ENCODE measurements at places on chromosomes 1 and 21.

GRCh38 chr1:54609301-54609921 lies 13.9 kb downstream of the FAM151A start:
- no peak for DNase-seq

- no peak for DNase-seq
Observed at GRCh38 chr1:19665496-19666465, 1.1 kb downstream of the HTR6 start.

GRCh38 chr1:241063276-241063675 lies 293.7 kb downstream of the RGS7 start:
- no peak for DNase-seq

DNA sequence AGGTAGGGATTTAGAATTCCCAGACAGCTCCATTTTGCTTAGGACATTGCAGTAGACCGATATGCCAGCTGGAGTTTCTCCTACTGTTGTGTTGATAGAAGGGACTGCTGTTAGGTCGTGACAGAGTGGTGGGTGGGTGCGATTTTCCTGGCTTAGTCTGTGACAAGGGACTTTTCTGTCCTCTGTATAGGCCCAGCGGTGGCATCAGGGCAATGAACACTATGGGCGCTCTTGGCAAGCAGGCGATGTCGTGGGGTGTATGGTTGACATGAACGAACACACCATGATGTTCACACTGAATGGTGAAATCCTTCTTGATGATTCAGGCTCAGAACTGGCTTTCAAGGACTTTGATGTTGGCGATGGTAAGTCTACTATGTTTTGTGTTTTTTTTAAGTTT lies 321.8 kb downstream of the ZP4 start:
- DNase-seq = no peak

- no peak for DNase-seq
Observed at GRCh38 chr1:3759796-3760195, 7.5 kb downstream of the CCDC27 start.

DNA sequence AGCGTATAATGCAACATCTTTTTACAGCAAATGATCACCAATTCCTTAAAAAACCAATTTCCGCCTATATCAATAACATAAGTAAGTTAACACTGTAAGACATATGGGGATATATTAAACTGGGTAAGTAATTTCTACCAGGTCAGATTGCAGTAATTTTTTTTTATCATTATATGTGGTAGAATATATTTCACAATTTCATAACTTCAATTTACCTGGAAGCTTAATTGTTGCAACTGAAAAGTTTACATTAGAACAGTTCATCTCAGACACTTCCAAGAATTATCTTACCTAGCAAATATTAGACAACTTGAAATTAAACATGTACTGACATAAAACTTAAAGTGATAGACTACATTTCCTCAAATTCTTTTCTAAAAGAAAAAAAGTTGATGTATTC lies 51.9 kb upstream of the ASPM start:
- no peak for DNase-seq

DNA sequence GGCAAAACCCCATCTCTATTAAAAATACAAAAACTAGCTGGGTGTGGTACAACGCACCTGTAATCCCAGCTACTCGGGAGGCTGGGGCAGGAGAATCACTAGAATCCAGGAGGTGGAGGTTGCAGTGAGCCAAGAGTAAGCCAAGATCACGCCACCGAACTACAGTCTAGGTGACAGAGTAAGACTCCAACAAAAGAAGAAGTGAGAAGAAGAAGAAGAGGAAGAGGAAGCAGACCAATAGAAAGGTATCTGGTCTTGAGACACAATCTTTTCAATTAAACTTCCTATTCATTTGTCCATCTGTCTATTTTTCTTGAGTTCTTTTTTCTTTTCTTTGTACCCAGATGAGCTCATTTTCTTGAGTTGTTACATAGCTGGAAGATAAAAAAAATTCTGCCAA lies 55.7 kb upstream of the ACADM start:
- DNase-seq = no peak

- DNase-seq = no peak
Observed at GRCh38 chr1:48196237-48196636, 26.3 kb upstream of the SLC5A9 start.

- DNase-seq = no peak
Observed at GRCh38 chr1:234719454-234720251, 109.7 kb upstream of the IRF2BP2 start.

DNA sequence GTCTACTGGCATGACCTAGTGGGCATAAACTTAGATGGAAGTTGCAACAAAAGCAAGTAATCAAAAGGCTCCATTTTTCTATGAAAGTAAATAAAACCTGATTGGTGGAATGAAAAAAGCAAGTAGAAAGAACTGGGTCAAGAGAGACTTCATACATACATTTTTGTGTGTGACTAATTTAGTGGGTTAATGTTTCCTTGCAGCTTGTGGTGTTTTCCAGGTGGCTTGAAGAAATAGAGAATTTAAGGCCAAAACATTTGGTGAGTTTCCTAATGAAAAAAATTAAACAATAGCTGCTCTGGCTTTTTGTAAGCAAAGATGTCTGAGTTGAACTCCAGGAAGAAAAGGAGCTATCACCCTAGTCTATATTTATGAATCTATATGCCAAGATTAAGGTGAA lies 71.0 kb downstream of the ZC3H11B start:
- DNase-seq = no peak

GRCh38 chr1:219952361-219952760 lies 24.0 kb upstream of the SLC30A10 start:
- no peak for DNase-seq

- no peak for DNase-seq
Observed at GRCh38 chr1:9590201-9590600, 1.5 kb downstream of the TMEM201 start.

DNA sequence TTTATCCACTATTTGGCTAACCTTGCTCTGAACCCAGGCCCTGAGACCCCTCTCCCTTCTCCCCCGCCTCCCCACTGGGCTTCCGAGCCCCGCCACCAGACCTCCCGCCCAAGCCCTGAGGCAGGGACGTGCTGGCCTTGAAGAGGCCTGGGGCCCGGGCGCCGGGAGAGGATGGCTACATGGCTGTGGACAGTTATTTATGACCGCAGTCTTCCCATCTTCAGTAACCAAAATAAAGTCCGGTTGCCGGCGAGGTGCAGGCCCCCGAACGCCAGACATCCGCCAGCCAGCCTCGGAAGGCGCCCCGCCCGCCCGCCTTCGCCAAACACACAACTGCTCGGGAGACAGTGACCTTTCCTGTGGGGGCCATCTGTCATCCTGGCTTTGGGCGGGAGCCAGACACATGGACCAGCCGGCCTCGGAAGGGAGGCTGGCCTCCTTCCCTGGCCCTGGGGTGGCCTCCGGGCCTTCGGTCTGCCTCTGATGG lies 69.0 kb downstream of the DHRS3 start:
- DNase-seq = no peak

DNA sequence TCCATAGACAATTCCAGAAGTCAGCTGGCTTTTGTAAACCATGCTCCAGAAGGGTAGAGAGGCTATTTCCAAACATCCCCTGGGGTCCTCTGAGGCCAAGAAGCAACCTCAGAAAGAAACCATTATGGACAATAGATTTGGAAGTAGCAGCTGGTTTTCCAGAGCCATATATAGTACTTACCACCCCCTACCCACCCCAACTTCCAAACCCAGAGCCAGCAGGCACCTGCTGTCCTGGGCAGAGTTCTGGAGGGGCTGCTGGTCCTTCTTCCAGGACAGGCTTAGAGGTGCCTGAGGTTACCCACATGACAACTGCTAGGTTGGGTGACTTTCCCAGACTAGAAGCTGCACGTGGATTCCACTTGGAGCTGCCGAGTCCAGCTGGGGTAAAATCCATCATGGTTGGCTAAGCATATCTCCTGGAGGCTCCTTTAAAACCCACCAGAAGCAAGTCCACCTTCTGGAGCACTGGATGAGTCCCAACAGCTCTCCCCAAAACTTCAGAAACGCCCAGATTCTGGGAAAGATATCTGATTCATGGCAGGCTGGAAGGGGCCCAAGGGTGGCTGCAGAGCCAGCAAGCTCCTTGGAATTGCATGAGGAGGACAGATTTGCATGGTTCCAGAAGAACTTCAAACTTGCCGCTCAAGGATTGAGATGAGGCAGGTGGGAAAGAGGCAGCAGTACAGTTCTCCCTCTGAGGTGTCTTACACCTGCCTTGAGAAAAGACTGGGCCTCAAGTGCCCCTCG lies 5.8 kb downstream of the MYCL start:
- DNase-seq = no peak

- no peak for DNase-seq
Observed at GRCh38 chr1:25356441-25356840, 18.3 kb downstream of the TMEM50A start.

DNA sequence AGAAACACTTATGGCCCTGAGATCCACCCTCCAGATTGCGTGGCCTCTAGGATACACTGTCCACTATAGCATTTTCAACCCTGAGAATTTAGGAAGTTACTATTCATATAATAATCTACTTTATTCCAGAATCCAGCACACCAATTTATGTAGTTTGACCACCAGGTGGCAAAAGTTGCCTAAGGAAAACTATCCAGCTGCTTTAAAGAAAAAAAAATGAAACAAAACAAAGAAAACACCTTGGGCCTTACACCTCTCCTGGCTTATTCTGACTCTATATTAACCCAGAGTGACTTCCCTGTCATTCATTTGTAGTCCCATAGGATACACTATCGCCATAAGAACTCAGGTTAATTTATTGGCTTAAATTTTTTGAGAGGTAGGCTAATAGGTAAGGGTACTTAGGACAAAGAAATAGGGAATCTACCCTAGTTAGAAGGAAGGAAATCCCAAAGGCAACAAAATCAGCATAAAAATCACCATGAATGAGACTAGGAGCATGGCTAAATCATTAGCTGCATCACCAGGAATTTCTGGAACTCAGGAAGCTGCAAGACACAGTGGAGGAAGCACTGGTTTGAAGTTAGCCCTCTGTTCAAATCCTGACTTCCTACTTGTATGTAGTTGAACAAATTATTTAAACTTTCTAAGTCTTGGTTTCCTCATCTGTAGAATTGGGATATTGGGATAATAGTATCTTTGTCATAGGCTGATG lies 107.5 kb downstream of the SPAG17 start:
- DNase-seq = peak; percentile 10

DNA sequence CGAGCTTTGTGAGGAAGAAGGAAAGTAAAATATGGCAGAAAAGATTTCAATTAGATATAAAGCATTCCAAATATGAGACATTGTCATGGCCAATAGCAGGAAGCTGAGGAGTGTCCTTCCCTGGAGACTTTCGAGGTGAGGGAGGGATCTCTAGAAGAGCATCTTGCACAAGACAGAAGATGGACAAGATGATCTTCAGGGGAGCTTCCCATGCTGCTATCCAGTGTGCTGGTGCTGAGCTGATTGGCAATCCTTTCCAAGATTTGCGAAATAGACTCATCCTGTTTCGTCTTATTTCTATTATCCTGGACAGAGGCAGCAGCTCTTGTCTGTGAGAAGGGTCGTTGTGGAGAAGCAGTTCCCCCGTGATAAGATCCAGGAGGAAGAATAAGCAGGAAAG lies 342.0 kb upstream of the CAMK1G start:
- no peak for DNase-seq

DNA sequence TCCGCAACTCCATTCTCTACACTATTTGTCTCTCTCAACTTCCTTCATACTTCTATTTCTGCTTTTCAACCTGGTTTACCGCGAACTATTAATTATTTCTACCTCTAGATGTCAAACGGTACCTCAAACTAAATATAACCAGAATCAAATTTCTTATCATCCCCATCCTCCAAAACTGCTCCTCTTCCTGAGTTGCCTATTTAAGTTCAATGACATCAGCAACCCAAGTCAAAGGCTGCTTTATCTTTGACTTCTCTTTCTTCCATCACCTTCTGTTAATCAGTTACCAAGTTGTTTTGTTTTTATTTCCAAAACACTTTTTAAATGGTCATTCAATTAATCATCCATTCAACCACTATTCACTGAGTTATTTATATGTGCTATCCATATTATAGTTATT lies 171.9 kb downstream of the COL24A1 start:
- no peak for DNase-seq

GRCh38 chr1:11948822-11949458 lies 14.4 kb downstream of the PLOD1 start:
- no peak for DNase-seq

- no peak for DNase-seq
Observed at GRCh38 chr1:239587066-239587465, 200.7 kb downstream of the CHRM3 start.

- peak; percentile 56 for DNase-seq
Observed at GRCh38 chr1:6603915-6604558, 1.4 kb upstream of the KLHL21 start.

DNA sequence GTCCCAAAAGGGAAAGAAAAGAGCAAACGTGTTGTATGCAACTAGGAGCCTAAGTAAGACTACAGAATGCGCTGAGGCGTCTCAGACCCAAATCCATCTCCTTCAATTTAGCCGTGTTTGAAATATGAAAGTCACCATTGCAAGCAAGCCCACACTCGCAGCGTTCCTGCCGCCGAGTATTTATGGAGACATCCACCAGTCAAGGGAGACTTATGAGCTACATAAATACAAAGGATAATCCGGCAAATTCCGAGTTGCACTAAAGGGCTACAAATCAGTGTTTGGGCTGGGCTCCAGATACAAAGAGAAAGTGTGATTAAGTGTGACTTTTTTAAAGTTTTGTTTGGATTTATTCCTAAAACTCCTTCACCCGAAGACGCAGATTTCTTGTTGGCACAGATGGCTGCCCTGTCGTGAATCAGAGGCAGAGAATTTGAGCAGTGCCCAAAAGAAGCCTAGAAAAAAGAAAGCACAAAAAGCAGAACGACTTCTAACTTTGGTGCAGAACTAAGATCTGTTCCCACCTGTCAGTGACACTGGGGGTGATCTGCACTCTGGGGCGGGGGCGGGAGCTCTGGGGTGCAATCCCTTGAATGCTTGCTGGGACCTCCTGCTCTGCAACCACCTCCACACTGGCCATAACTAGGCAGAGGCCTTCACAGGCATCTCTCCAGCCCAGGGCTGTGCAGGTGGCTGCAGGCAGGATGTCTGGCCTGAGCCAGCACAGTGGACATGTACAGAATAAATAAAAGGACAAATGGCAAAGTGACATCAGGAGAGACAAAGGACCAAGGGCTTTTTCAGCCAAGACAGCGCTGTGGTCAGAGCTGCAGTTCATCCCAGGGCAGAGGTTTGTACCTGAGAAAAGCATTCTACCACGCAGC lies 489.7 kb downstream of the NPHP4 start:
- no peak for DNase-seq

DNA sequence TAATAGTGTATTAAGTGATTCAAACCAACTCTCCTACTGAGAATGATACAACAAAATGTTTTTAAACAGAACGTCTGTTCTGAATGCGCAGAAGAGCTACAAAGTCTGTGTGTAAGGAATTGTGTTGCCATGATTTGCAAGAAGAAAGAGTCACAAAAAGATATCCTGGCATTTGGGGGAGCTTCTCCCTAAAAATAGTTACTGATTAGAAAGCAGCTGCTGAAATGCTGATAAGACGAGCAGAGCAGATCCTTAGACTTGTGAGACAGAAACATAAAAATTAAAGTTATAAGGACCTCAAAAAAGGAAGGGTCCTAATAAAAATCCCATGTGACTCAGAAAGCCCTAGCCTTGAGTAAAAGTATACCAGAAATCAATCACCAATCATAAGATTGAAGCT lies 54.9 kb upstream of the CRB1 start:
- no peak for DNase-seq
